Aorta (tissue), 5 donors: ENCODE measurements at places on chromosomes 11 and 22.
A peak's percentile ranks its signal among the peaks of the same experiment; 100 is the strongest.

GRCh38 chr22:28297504-28297903, 378.4 kb upstream of the PITPNB start:
- DNase-seq = no peak

- DNase-seq = no peak
Observed at GRCh38 chr11:128741916-128742315, 48.0 kb downstream of the FLI1 start.

DNA sequence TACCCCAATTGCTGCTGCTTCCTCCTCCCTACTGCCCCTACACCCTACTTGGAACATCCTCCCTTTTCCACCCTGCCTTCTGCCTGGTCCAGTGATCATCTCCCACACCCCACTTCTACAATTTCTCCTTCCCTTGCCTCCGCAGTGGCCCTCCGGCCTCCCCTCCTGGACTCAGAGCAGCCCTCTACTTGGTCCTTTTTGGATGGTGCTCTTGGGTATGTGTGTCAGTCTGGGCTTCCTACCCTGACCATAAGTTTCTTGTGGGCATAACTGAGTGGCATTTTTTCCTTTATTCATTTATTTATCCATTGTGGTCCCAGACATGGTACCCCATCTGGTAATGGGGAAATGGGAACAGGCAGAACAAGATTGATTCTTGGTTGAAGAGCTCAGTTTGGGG, 111.4 kb upstream of the NAV2 start:
- DNase-seq = no peak

DNA sequence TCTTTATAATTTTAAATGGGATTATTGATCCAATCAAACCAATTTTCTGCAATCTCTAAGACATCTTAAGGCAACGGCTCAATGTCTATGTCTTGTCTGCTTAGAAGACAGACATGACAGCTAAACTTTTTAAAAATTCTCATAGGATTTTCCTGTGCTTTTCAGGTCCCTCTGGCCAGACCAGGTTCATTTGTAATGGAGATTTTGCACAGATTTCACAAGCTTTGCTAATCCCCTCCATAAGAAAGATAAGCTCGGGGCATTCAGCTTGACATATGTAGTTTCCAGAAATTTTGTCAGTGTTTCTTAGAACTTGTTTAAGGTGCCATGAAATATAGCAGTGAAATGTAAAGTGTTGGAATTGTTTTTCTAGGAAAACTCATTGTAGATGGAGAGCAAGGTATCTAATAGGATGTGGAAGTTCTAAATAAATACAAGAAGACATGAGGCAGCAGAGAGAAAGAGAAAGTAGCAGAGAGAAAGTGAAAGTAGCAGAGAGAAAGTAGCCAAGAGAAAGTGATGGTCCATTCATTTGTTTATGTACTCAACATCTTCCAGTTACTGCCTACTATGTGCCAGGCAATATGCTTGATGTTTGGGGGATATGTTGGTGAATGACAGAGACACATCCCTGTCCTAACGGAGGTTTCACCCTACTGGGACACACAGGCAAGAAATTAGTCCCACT, 219.1 kb upstream of the ARHGAP42 start:
- no peak for DNase-seq

DNA sequence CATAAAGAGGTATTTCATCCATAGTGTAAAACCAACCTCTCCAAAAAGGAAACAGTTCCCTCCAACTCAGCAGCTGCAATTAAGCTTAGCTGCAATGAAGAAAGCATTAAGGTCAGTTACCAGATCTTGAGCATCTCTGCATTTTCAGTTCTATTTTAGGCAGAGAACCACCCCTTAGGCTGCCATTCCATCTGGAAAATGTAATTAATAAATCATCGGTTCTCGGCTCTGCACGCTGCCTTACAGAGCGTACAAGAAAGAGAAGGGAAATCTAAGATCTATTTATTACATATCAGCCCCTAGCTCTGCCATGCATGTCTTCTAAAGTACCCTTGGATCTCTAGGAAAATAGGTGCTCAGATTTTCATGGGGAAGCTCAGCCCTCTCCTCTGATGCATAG, 71.5 kb downstream of the RCN1 start:
- DNase-seq = no peak

DNA sequence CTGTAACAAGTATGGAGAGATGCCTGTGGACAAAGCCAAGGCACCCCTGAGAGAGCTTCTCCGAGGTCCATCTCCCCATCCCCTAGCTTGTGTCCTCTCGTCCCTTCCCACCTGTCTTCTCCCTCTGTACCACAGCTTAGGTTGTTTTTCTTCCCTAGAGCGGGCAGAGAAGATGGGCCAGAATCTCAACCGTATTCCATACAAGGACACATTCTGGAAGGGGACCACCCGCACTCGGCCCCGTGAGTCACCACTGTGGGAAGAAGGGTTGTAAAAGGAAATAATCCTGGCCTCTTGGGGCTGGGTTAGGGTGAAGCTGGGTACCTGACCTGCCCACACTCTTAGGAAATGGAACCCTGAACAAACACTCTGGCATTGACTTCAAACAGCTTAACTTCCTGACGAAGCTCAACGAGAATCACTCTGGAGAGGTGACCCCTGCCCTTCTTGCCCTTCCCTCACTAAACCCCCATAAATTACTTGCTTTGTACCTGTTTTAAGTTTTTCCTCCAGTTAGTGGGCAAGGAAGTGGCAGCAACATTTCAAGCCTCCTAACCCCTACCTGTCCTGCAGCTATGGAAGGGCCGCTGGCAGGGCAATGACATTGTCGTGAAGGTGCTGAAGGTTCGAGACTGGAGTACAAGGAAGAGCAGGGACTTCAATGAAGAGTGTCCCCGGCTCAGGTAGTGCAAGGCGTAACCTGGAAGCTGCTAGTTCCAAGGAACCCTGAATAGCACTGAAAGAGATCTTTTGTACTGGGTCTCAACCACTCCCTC, 3.1 kb downstream of the TAF10 start:
- DNase-seq = peak; percentile 88

- DNase-seq = peak; percentile 59
Observed at GRCh38 chr22:27834364-27835185, 33.0 kb upstream of the MN1 start.

- no peak for DNase-seq
Observed at GRCh38 chr11:73931039-73931645, 19.7 kb upstream of the DNAJB13 start.

DNA sequence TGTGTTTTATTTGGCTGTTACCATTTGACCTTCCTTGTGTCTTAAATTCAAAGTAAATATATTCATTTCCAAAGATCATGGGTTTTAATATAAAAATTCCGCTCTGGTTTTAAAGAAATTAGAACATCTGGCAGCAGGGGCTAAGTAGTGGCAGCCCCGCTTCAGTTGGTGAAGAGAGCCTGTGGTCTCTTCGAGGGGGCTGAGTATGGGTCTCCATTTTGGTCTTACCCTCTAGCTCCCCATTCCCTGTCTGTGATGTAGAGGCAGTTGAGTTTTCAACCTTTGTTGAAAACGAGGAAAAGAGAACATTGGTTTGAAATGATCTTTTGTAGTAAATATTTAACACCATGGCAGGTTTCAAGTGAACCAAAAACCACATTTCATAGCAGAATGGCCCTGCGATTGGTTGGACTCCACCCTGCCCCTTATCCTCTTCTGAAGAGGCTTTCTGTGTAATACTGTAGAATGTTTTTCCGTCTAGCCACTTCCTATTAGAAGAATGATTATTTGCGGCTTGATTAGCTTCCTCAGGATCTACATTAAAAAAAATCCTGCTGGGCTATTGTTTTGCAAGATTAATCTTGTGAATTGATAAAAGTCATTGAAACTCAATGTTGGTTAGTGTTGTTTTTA, 17.7 kb downstream of the APLP2 start:
- DNase-seq = no peak

GRCh38 chr22:29071261-29072045, 1.4 kb upstream of the KREMEN1 start:
- DNase-seq = peak; percentile 56

GRCh38 chr22:47474895-47475294, 712.4 kb downstream of the TBC1D22A start:
- DNase-seq = no peak

DNA sequence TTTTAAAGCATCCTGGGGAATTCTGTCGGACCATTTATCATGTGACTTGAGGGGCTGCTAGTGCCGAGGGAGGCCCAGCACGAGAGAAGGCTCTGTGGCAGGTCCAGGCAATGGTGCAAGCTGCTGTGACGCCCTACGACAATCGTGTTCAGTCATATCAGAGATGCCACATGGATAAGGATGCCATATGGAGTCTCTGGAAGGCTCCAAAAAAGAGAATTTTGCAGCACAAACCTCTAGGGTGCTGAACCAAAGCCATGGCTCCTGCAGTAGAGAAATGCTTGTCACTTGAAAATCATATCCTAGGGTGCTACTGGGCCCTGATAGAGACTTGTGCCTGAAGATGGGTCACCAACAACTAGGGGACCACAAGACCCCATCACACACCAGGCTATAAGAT, 6.7 kb upstream of the CD6 start:
- no peak for DNase-seq

DNA sequence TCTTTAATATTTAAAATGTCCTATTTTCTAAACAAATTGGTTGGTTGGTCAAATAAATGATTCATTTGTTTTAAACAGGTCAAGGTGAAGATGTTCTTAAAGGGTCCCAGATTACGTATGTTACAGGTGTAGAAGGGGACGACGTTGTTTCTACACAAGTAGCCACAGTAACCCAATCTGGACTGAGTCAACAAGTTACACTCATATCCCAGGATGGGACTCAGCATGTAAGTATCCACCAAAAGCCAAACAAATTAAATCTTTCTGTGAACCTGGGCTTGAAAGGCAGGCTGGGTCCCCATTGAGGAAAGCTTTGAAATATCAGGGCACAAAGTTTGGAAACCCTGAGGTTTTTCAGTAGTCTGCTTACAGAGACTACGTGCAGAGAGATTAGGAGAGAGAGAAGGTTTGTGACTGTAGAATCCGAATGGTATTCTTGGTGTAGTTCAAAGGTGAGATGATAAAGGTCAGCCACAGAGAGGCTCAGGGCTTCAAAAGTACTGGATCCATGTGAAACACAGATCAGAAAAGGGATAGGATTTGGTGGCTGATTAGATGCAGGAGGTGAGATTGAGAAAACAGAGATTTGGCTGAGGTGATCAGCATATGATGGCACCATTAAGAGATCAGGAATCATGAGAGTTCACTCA, 51.7 kb downstream of the ZNF143 start:
- DNase-seq = no peak

DNA sequence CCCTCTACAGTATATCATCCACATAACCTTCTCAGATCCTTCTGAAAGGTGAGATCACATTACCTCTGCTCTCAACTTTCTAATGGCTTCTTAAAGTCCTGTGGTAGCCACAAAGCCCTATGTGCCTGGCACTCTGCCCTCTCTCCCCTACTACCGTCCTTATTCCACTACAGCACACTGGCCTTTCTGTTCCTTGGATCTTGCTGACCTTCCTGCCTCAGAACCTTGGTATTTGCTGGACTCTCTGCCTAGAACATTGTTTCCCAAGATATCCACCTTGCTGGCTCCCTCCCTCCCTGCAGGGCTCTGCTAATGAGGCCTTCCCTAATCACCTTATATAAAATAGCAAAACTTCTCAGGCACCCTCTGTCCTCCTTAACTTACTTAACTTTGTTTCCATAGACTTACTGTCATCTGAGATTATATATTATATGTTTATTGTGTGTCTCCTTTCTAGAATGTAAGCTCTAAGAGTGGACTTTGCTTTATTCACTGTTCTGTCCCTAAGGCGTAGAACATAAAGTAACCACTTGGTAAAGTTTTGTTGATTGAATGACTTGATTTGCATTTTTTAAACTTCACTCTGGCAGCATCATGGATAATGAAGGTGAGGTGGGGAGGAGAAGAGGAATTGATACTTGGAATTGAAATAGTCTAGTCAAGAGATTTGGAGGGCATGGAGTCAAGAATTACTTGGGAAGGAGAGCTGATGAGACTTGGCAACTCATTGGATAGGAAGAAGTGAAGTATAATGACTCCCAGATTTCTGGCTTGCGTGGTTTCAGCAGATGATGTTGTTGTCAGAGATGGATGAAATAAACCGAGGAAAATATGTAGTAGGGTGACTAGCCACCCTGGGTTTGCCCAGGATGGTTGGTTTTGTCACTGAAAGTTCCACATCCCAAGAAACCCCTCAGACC, 10.5 kb downstream of the POLD3 start:
- DNase-seq = no peak

DNA sequence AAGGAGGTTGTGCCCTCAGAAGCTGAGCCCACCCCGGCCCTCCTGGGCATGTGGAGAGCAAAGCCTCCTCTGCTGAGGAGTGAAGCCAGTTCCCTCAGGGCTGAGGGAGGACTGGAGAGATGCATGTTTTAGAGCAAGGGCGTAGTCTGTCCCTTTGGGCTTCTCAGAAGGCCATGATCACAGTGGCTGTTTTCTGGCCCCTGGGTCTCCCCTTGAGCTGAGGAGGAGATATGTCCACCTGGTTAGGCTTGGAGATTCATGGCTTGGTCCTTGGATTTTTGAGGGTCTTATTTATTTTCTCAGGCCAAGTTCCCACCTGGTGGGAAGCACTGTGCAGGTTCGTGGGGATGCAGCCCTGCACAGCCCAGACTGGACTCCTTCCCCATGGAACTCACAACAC, 46.5 kb upstream of the THY1 start:
- DNase-seq = no peak

GRCh38 chr22:34812631-34813030, 253.3 kb upstream of the ISX start:
- DNase-seq = no peak

- no peak for DNase-seq
Observed at GRCh38 chr11:108727665-108728064, 62.8 kb downstream of the DDX10 start.

DNA sequence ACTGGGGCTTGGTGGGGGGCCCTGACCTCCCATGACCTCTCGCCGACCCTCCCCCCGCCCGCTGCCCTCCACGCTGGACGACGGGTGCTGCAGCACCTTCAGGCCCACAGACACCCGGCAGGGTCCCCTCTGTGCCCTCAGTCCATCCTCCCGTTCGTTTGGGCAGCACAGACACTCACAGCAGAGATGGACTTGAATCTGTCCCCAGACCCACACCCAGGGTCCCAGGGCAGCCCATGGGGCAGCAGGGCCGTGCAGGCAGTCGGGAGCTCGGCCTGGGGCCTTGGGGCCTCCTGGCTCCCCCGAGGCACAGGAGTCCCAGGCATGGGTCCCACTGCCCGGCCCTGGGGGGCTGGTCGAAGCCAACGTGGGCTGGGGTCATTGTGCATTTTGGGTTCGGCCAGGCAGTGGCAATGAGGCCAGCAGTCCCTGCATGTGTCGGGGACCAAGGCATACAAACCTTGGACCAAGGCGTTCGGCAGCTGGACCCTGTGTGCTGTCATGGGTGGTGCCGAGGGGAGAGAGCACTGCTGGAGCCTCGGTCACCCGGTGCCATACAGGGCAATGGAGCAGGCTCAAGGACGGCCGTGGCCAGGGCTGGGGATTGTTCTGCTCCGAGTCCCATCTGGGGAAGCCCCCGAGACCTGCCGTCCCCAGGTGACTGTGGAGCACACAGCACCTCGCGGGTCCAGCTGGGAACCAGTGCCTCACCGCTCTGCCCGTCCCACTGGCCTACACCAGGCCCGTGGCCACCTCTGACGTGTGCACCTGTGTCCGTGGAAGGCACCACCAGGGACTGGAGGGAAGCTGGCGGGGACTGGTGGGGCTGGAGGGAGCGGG, 19.3 kb upstream of the BRSK2 start:
- no peak for DNase-seq
